ENCODE measurements at places on chromosomes 7 and 10.

DNA sequence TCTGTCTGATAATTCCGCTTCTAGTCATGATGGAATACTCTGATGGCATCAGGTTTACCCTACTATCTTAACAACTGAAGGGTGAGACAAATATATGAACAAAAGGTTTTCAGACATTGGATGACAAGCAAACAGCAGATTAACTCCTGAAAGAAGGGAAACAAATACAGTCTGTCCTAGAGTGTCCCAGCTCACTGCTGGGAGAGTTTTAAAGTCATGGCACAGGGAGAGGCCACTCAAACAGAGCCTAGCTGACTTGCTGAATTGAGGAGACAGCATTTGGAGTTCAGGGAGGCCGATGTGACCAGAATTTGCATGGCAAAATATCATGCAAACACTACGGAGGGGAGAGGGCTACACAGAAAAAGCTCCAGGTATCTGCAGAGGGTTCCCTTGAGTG is 73.1 kb downstream of the MDH2 start:
- H3K27ac ChIP-seq = no peak overlapping the region
- H3K4me3 ChIP-seq = no peak overlapping the region
- H3K27me3 ChIP-seq = no peaks in the 10 kb centered on the region

- no peaks in the 10 kb centered on the region for H3K36me3 ChIP-seq
- H3K27me3 ChIP-seq = no peaks in the 10 kb centered on the region
- H3K27ac ChIP-seq = no peak overlapping the region
- no peak overlapping the region for H3K4me3 ChIP-seq
- no peak for DNase-seq
- no peaks in the 10 kb centered on the region for H3K4me1 ChIP-seq
Observed at GRCh38 chr10:81104494-81104893, 566.8 kb downstream of the SH2D4B start.

DNA sequence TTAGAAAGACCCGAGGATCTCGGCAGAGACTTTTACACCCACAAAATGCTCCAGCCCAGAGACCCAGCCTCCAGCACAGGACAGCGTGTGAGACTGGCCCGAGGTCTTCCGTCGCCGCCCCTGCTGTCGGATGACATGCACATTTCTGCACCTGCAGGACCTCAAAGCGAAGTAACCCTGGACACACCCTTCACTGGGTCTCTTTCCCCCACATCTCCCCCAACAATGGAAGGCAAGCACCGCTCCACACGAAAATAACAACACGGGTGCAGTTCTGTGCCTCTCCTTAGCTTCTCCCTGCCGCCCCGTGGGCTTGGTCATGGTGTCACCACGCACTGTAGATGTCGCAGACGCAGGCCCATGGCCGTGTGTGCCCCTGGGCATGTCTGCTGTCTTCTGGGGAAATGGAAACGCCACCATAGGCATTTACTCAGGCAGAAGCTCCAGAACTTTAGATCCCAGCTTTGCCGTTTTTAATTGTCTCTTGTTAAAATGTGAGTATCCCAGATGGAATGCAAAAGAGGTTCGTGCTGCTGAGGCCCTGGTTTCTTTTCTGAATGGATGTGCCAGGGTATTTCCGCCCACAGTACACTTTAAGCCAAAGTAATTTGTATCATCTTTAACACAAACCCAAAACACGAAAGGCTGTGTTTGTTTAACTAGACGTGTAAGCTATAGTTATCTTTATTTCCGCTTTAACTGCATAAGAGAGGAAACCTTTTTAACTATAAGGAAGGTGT is 237.9 kb downstream of the MGMT start:
- H3K36me3 ChIP-seq = no peaks in the 10 kb centered on the region
- no peak for DNase-seq
- no peak overlapping the region for H3K27ac ChIP-seq
- H3K4me1 ChIP-seq = peaks cover 9% of the 10 kb centered on the region

DNA sequence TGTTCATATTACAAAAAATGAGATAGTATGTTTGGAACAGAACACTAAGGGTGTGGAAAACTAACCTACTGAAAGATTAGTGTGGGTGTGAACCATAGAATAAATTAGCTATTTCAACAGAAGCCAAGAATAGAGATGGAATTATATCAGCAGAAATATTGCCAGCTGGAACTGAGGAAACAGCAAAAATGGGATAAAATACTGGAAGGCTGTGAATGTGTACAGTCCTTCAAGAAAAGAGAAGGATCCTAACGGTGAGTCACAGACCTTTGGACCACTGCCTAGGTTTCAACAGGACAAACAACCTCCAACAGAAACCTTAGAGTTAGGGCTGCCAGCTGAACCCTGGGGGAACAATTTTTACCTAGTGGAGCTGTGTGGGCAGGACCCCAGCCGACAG is 395.0 kb downstream of the ZWINT start:
- H3K4me3 ChIP-seq = no peak overlapping the region
- no peak for DNase-seq
- no peak overlapping the region for H3K27ac ChIP-seq
- H3K27me3 ChIP-seq = no peaks in the 10 kb centered on the region
- H3K4me1 ChIP-seq = no peaks in the 10 kb centered on the region

DNA sequence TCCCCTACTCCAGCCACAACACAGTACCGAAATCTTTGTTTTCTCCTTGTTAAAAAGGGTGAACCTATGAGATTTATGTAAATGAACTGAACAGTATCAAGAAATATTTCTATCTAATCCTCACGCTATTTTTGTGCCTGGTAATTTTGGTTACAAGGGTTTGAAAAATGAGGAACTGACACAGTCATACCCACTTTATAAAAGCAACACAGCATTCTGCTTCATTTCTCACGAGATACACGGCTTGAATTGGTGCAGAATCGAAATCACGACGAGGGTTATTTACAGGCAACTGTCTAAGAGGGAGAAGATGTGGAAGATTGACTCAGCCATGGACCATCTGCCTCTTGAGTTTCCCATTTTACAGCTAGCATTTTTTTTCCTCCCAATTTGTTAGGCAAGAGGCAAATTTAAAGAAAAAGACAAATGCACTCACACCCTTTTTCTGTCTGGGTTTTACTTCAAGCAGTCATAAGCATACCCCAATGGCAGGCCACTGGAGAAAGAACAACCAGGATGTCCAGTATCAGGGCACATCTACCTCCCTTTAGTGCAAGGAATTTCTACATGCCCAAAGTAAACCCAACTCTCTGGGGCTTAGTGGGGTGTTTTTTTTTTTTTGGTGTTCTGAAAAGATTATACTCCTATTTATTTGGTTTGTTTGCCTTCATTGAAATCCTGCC is 108.1 kb downstream of the ITGB8 start:
- no peak for DNase-seq
- no peak overlapping the region for H3K4me3 ChIP-seq
- no peaks in the 10 kb centered on the region for H3K27me3 ChIP-seq
- H3K4me1 ChIP-seq = no peaks in the 10 kb centered on the region
- H3K36me3 ChIP-seq = no peaks in the 10 kb centered on the region
- no peak overlapping the region for H3K27ac ChIP-seq

- no peaks in the 10 kb centered on the region for H3K4me1 ChIP-seq
- H3K36me3 ChIP-seq = no peaks in the 10 kb centered on the region
- H3K4me3 ChIP-seq = no peak overlapping the region
- no peaks in the 10 kb centered on the region for H3K27me3 ChIP-seq
- no peak overlapping the region for H3K27ac ChIP-seq
Observed at GRCh38 chr10:56383806-56384205, 22.7 kb upstream of the ZWINT start.

DNA sequence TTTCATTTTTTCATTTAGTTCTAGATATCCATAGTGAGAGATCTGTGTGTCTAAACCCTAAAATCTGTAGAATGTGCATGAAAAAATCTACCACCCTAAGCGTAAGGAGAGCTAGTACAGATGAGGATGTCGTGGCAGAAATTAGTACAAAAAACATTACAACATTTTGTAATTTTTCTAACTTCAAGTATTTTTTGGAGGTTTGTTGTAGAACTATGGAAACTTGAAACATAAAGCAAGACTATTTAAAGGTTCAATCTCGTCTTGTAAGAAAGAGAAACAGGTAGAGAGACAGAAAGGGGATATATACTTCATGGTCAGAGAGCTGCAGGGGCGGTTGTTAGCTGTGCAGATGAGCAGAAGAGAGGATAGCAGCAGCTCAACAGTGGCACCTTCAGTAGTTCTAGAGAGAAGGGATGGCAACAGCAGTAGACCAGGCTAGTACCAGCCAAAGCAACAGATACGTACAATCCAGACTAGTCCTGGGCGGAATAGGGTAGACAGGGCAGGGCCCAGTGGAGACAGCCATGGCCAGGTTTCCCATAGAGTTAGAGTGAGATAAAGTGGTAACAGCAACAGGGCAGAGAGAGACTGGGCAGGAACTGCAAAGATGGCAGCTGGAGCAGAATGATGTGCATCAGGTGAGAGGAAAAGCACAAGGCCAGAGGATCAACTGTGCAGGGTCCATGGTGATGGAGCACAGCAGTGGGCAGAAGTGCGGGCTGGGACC is 145.2 kb downstream of the FRMD4A start:
- no peak for DNase-seq
- H3K4me3 ChIP-seq = no peak overlapping the region
- H3K36me3 ChIP-seq = no peaks in the 10 kb centered on the region

- no peak overlapping the region for H3K27ac ChIP-seq
- H3K4me3 ChIP-seq = no peak overlapping the region
- H3K4me1 ChIP-seq = no peaks in the 10 kb centered on the region
- H3K36me3 ChIP-seq = no peaks in the 10 kb centered on the region
Observed at GRCh38 chr7:19090526-19090925, 26.9 kb downstream of the TWIST1 start.

DNA sequence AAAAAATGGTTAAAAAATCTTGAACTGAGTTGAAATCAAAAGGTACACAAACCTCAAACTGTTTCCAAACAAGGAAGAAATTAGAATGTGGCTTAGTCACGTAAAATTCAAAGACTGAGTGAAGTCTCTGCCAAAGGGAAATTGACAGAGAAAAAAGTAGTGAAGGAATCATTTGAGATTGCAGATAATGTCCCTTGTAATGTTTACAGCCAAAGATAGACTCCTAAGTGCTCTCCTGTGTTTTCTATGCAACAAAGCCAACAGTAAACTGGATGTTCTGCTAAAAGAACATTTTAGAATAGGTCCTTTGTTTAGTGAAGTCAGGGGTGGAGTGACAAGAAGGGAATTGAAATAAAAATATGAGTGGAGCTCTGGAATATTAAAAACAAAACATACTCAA is 117.9 kb downstream of the ITGA8 start:
- H3K27ac ChIP-seq = no peak overlapping the region
- no peaks in the 10 kb centered on the region for H3K4me1 ChIP-seq
- no peak overlapping the region for H3K4me3 ChIP-seq
- no peak for DNase-seq
- H3K27me3 ChIP-seq = no peaks in the 10 kb centered on the region

DNA sequence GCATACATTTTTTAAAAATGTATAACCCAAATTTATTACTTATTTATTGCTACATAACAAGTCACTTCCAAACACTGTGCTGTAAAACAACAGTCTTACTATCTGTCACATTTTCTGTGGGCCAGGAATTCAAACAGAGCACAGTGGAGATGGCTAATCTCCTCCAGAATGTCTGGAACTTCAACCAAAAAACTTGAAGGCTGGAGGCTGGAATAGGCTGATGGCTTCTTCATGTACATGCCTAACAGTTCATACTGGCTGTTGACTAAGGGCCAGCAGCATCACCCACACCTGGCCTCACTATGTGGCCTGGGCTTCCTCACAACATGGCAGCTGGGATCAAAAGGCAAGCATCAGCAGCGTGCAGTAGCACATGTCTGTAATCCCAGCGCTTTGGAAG is 92.4 kb upstream of the KMT2E start:
- no peak for DNase-seq
- no peak overlapping the region for H3K27ac ChIP-seq
- H3K36me3 ChIP-seq = no peaks in the 10 kb centered on the region
- no peaks in the 10 kb centered on the region for H3K4me1 ChIP-seq
- H3K4me3 ChIP-seq = no peak overlapping the region

Measured in esophagus squamous epithelium (tissue), 5 donors.